ENCODE measurements at places on chromosomes 11 and 22.

GRCh38 chr11:133699071-133699470, 146.2 kb downstream of the SPATA19 start:
- DNase-seq = no peak

GRCh38 chr22:46671824-46672432, 51.7 kb downstream of the GRAMD4 start:
- no peak for DNase-seq

GRCh38 chr11:66066751-66067150, 3.3 kb upstream of the PACS1 start:
- no peak for DNase-seq

GRCh38 chr11:68383976-68384501, 71.6 kb downstream of the LRP5 start:
- peak; percentile 51 for DNase-seq

- DNase-seq = no peak
Observed at GRCh38 chr11:5042091-5042490, 4.2 kb upstream of the OR52J3 start.

GRCh38 chr22:24424001-24424900, 3.1 kb upstream of the ADORA2A start:
- peak; percentile 53 for DNase-seq

DNA sequence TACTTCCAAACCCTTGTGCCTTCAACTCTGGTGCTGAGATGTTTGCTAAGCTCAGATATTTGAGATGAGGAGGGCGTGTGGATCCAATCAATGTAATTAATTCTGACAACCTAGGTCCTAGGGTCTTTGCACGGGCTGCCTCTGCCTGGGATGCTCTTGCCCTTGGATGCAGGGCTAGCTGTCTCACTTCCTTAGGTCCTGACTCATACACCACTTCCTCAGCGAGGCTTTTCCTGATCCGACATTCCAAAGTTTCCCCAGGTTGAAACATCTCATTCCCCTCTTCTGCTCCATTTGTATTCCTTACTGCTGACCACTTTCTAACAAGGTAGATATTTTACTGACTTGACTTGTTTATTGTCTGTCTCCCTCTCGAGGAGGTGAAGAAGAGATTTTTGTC, 43.0 kb upstream of the NTM start:
- DNase-seq = no peak

GRCh38 chr11:62702246-62702645, 5.0 kb downstream of the BSCL2 start:
- no peak for DNase-seq

GRCh38 chr11:85934596-85935169, 79.5 kb downstream of the CCDC83 start:
- no peak for DNase-seq

- DNase-seq = no peak
Observed at GRCh38 chr11:46472662-46472994, 81.1 kb upstream of the CHRM4 start.

- DNase-seq = no peak
Observed at GRCh38 chr22:17576470-17576869, 13.2 kb downstream of the SLC25A18 start.

GRCh38 chr11:12719221-12719620, 45.0 kb downstream of the TEAD1 start:
- no peak for DNase-seq

- DNase-seq = peak; percentile 81
Observed at GRCh38 chr11:69040581-69041260, 8.0 kb upstream of the TPCN2 start.

All from NB4 (cell line).